Foreskin keratinocyte (primary cell): ENCODE measurements at places on chromosomes 2 and 18. TPM values are rescaled to one million over a fixed set of nuclear protein-coding genes. Genes with fewer than 3 reads are reported as not detected.
A peak's percentile ranks its signal among the peaks of the same experiment; 100 is the strongest.

Gene MRPS9
- 34.6 and 43.2 TPM in 2 replicates for total RNA-seq

Gene TM4SF20
- total RNA-seq, result not detected in 2 replicates

- DNase-seq, result no peak
Observed at GRCh38 chr18:35797948-35798347, 174.5 kb upstream of the RMP24 start.

Gene RTTN
- total RNA-seq, result 42.0 and 61.1 TPM in 2 replicates

Gene TMX3
- total RNA-seq, result 37.2 and 37.7 TPM in 2 replicates

DNA sequence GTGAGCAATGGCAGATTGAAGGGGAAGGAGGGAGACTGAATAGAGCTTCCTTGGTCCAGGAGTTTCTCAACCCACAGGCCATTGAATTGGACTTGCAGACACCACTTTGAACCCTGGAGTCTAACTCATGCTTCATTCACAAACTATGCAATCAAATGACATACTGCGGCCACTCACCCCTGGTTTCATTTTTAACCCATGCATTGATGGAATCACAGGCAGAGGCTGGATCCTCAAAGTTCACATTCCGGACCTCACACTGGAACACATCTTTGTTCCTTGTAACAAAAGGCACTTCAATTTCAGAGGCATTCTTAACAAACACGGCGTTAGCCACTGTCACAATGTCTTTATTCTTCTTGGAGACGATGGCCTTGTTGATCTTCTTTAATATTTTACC, 40.7 kb downstream of the MRPL44 start:
- DNase-seq, result no peak

DNA sequence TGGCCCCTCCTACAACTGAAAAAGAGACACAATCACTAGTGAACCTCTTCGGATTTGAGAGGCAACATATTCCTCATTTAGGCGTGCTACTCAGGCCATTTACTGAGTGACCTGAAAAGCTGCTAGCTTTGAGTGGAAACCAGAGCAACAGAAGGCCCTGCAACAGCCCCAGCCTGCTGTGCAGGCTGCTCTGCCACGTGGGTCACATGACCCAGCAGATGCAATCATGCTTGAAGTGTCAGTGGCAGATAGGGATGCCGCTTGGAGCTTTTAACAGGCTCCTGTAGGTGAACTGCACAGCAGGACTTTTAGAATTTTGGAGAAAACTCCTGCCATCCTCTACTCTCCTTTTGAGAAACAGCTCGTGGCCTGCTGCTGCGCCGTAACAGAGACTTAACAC, 578.6 kb upstream of the RAB6C start:
- DNase-seq, result no peak

Gene ITGB6
- total RNA-seq, result 41.2 and 113 TPM in 2 replicates

- DNase-seq, result peak; percentile 65
Observed at GRCh38 chr2:226117510-226118065, 682.0 kb downstream of the IRS1 start.

- DNase-seq, result no peak
Observed at GRCh38 chr2:148896136-148896535, 21.1 kb downstream of the KIF5C start.

GRCh38 chr2:45713591-45713990, 62.1 kb downstream of the PRKCE start:
- no peak for DNase-seq

GRCh38 chr2:130352237-130352636, 3.6 kb upstream of the PTPN18 start:
- DNase-seq, result no peak

Gene SERPINB12
- 0.07 and 0.10 TPM in 2 replicates for total RNA-seq

DNA sequence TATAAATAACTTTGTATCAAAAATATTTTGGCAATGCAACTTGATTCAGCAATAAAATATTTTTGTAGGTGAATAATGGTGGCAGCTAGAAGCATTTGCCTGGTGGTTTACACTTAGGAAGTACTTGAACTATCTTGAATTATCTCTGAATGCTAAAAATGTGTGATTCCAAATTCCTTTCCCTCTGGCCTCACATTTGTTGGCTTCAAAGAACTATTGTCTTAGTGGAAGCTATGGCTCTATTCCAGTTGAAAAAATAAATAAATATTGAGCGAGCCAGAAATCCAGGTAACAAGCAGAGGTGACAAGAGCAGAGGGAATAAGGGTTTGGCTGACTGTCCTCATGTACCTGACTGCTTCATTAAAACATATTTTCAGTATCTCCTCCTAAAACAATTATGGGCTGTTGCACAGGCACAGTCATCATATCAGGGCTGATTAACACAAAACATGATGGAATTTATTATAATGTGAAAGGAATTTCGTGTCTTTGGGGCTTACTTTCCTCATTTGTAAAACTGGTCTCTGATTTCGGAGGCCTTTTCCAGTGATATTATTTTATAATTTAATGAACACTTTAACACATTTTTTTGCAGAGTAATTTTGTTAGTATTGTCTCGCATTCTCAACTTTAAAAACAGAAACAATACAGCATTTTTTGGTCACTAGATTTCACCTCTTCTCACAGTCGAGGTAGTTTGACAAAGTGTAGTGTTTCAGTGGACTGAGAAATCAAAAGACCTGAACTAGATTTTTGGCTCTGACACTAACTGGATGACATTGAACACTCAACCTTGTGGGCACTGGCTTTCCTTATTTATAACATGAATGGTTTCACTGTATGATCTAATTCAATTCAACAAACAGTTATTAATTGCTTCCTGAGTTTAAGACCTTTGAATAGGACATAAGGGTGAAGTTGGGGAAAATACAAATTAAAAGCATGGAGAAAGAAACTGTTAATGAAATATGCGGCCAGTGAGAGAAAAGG, 7.8 kb upstream of the CAVIN2 start:
- DNase-seq, result no peak

- DNase-seq, result no peak
Observed at GRCh38 chr2:25161055-25161781, 7.2 kb downstream of the POMC start.

GRCh38 chr2:182642328-182642727, 73.7 kb upstream of the DNAJC10 start:
- DNase-seq, result peak; percentile 22

Gene MAP3K19
- not detected in 2 replicates for total RNA-seq

GRCh38 chr18:30457156-30457555, 585.4 kb downstream of the DSC3 start:
- no peak for DNase-seq

DNA sequence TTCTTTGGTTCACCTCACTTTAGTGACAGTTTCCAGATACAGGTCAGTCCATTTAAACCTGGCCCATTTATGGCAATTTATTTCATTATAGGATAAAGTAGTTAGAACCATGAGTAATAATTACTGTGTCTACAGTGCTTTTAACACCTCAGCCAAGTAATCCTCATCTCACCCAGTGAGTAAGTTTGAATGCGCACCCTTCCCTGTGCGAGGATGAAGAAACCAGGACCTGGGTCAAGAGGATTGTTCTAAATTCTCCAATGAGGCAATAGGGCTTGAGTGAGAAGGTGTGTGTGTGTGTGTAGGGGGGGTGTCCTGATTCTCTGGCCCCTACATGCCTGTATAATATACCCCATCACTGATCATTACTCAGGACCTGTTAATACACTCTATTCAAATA, 854 bp upstream of the MYO1B start:
- no peak for DNase-seq

GRCh38 chr18:13461936-13462335, 243.4 kb downstream of the LDLRAD4 start:
- DNase-seq, result no peak

GRCh38 chr2:145874466-145874865, 1354.5 kb upstream of the ZEB2 start:
- peak; percentile 47 for DNase-seq

DNA sequence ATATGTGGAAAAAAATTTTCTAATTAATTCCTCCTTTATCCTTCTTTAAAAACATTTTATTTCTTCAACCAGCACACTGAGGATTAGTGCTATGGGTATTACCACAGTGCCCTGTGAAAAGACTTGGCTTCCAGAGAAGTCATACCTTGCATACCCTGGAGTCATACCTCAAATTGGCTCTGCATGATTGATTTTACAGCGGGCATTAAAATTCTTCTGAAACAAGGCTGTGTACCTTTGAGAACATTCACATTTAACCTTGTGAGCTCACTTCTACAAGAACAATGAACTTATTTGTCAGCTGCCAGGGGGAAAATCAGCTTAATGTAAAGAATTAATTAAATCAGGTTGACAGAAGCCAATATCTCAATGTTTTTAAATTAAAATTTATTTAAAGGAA, 44.6 kb downstream of the SLC35F5 start:
- DNase-seq, result no peak

DNA sequence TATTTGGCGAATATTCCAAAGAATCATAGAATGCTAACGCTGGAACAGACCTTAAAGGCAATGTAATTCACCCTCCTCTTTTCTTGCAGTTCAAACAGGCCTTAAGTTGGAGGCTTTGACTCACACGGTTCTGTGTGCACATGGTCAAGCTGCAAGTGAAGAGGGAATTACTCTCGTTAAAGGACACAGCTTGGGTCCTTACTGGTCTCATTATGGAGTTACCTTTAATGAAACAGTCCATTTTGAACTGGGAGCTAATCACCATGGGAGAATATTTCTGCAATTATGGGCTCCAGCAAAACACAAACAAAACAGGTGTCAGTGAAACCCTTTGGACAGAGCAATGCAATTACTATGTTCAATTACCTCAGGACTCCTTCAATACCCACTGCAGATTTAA, 135.5 kb downstream of the GAREM1 start:
- DNase-seq, result no peak

DNA sequence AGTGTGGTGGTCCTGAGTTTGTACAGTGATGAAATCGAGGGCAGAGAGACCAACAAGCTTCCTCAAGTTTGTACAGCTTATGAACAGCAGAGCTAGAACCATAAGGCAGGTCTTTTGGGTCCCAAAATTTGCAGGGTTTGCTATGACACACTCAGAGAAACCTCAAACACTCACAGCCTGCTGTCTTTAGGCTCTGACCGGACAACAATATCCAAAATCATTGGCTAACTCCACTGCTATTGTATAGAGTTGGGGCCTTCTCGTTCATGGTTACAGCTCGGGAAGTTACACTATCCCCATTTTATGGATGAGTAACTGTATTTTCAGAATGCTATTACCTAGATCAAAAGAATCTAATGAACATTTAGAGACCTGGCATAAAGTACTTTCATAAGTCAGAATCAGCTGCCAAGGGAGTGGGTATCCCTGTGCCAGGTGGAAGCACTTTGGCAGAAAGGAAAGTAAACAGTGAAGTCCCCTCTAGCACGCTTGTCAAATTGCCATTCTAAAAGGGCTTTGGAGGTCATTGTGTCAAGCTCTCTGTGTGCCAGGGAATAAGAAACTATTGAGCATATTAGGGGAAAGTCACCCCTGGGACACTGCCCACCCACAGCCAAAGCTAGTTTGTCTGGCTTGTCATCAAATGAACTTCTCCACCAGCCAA, 331.8 kb downstream of the ALK start:
- no peak for DNase-seq

Gene FLACC1
- 0.14 and 0.39 TPM in 2 replicates for total RNA-seq

- DNase-seq, result no peak
Observed at GRCh38 chr2:166351319-166351718, 24.4 kb downstream of the SCN9A start.

Gene CPS1
- 18.5 and 19.2 TPM in 2 replicates for total RNA-seq

Gene RPRM
- not detected in 2 replicates for total RNA-seq

DNA sequence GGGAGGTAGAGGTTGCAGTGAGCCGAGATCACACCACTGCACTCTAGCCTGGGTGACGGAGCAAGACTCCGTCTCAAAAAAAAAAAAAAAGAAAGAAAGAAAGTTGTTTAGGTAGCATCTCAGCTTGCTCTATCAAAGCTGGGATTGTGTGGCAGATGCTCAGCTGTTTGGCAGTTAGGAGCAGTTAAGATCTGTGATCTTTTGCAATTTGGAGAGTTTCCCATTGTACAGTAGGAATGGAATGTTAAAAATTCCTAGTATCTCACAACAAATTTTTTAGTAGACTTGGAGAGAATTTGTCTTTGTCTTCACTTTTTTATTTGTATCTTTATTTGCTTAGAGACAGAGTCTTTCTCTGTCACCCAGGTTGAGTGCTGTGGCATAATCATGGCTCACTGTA, 122.9 kb upstream of the UNC80 start:
- peak; percentile 28 for DNase-seq

- DNase-seq, result no peak
Observed at GRCh38 chr2:231016566-231017230, 20.6 kb upstream of the C2orf72 start.

DNA sequence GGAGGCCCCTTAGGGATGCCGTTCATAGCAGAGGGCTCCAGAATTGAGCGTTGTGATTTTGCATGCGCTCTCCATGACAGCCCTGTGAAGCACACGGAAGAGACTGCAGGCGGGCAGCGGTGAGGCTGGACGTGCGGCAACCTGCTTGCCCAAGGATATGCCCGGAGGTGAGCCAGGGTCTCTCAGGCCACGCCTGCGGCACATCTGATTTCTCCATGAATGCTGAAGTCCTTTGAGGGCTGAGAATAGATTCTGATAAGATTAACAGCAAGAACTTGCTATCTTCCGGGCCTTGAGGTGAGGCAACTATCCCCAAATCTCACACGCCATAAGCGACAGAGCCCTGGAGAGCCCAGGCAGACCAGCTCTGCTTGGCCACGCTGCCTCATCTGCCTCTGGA, 55.6 kb upstream of the LAMA1 start:
- no peak for DNase-seq

DNA sequence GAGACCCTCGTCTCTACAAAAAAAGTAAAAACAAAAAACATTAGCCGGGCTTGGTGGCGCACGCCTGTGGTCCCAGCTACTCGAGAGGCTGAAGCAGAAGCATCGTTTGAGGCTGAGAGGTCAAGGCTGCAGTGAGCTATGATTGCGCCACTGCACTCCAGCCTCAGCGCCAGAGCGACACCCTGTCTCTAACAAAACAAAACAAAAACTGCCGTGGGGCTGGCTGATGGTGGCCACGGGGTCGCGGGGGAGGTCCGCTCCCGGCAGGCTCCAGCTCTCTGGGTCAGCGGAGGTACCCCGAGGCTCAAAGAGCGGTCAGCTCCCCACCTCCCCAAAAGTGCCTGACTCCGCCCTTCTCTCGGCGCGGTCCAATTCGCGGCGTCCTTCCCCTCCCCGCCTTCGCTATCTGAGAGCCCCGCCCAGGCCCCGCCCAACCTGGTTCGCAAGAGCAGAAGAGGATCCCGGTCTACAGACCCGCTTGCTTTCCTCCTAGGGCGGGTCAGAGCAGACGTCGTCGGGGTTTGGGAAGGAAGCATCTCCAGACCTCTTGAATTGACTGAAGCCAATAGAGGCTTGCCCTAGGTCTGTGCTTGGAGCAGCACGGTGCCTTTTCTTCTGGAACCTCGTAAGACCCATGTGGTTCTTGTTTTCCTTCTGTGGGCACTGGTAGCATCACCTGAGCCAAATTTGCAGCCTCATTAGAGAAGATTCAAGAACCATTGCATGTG, 7.8 kb downstream of the RAX start:
- no peak for DNase-seq

- no peak for DNase-seq
Observed at GRCh38 chr2:236265675-236266074, 1.5 kb upstream of the ASB18 start.

- DNase-seq, result no peak
Observed at GRCh38 chr2:45167920-45168629, 158.8 kb upstream of the SIX2 start.

GRCh38 chr2:7825591-7826312, 856.1 kb upstream of the ID2 start:
- peak; percentile 92 for DNase-seq

Gene MC5R
- not detected in 2 replicates for total RNA-seq

Gene CENPA
- 30.8 and 39.0 TPM in 2 replicates for total RNA-seq

- no peak for DNase-seq
Observed at GRCh38 chr2:46365913-46366667, 68.9 kb downstream of the EPAS1 start.

Gene RRM2
- 101 and 116 TPM in 2 replicates for total RNA-seq
